ENCODE measurements at places on chromosomes 5 and 9.
A peak's percentile ranks its signal among the peaks of the same experiment; 100 is the strongest.

- no peak for DNase-seq
Observed at GRCh38 chr9:98940276-98940675, 3.4 kb upstream of the COL15A1 start.

DNA sequence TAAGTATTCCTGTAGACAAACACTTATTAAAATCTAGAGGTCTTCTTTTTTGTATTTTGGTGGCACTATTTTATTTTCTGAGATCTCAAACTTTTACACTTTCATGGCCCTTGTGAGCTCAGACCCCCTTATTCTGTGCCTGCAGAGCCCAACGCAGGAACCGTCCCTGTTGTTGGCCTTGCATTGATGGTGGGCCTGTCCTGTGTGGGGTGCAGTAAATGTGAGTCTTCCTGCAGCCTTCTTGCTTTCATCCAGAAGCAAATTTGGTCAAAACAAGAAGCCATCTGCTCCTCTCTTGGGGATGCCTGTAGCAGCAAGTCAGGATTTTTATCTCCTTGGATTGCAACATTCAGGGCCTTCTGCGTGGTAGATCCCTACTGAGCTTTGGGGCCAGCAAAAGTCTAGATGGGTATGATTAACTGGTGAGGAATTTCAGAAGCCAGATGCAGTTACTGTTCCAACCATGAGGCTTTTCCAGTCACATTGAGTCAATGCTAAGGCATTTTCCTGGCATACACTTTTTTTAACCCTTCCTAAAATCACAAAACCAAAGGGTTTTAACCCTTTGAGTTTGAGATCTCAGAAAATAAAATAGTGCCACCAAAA, 31.7 kb downstream of the BASP1 start:
- no peak for DNase-seq

DNA sequence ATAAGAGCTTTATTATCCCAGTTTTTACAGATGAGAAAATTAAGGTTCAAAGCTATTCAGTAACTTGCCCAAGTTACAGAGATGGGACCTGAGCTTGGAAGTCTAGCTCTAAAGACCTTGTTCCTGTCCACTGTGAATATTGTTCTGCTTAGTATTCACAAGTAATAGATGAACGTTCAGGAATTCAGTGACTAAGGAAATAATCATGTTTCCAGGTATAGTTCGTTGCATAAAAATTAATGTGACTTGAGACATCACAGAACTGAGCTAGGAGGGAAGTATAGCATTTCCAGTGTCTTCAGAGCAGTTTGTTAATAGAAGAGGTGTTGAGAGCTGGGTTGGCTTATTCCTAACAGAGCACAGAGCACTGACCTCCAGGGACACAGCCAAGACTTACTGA, 136.1 kb downstream of the FGF1 start:
- no peak for DNase-seq

DNA sequence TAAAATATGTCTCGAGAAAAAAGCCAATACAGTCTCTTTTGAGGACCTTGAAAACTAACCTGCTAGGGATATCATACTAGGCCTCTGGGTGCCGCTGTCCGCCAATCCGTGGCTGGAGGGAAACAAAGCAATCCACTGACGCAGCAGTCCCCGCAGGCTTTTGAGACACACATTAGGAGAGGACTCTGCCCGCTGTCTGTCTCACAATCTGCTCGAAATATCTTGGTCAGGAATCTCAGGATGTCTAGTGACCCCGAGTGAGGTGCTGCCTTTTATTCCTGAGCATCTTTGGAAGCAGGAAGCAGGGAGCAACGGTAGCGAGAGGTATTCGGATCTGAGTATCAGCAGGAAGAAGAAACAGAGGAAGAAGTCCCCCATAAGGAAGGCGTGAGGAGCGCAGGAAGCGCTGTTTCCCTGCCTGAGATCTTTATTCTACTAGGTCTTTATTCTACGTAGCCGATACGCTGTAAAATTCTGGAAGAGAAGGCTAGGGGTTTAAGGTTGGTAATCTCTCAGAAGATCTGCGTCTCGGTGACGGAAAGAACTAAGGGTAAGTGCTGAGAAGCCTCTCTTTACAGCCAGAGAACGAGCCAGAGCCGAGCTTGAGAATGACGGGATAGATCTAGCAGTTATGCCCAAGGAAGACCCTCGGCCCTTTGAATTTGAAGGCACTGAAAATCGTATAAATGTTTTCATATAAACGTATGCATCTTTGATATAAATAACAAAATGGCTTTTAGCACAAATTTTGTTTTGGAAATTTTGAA, 4.0 kb upstream of the PCDHGA1 start:
- DNase-seq, result peak; percentile 47

GRCh38 chr9:2236850-2237249, 221.7 kb downstream of the SMARCA2 start:
- DNase-seq, result no peak

DNA sequence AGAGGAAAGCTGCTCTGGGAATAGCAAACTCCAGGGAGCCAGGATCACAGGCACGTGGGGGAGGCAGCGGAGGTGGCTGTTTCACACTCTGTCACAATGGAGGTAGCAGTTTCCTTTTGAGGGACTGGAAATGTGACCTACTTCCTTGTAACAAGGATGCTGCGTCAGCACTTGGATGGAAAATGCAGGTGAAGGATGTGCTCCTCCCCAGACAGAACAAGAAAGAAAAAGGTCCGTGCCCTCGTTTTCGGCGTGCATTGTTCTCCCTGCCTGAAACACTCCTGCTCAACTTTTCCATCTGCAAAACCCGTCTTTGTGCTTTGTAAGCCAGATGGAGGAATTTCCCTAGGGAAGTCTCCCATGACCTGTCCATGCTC, 55.1 kb upstream of the SH3PXD2B start:
- DNase-seq, result no peak

- DNase-seq, result no peak
Observed at GRCh38 chr5:173625261-173625660, 8.8 kb upstream of the BOD1 start.

GRCh38 chr5:133041910-133042309, 9.9 kb upstream of the HSPA4 start:
- no peak for DNase-seq

GRCh38 chr9:31736581-31737179, 647.8 kb upstream of the ACO1 start:
- DNase-seq, result no peak

- DNase-seq, result no peak
Observed at GRCh38 chr5:35765921-35766320, 90.8 kb upstream of the IL7R start.

GRCh38 chr5:122352331-122352730, 40.3 kb downstream of the SNCAIP start:
- DNase-seq, result no peak

GRCh38 chr5:82352146-82352791, 74.1 kb upstream of the RPS23 start:
- DNase-seq, result no peak

DNA sequence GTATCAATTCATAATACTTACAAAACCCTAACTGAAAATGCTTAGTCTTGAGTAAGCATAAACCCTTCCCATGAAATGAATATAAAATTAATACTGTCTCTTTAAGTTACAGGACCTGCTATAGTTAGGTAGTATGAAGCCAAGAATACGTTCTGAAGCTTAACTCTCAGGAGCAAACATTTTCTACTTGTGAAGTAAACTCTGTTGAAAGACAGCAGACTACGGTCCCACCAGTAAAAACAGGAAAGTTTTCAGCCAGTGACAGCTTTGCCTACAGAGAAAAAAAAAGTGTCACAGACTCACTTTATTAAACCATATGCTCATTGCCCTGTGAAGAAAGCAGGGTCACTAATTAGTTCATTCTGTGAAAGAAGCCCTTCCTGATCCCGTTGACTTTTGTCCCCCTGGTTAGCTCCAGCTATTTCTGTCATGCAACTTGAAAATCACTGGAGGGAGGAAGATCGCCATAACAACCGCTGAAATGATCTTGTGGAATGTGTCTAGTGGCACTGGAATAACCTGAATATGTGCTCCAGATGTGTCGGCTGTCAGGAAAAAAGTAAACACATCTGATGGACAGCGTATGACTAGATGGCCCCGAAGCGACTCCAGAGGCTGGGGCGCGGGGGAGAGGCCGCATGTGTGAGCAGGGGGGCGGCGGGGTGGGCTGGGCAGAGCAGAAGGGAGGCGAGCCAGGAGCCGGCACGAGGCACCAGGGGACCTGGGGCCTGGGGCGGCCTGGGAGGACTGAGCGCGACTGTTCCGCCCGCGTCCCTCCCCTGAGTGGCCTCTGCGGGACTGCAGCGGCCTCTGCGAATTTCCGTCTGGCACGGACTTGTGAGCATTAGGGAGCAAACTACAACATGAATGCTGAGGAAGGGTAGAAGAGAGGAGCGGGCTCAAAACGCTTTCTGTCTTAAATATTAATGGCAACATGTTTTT, 41.9 kb downstream of the BNC2 start:
- DNase-seq, result no peak

DNA sequence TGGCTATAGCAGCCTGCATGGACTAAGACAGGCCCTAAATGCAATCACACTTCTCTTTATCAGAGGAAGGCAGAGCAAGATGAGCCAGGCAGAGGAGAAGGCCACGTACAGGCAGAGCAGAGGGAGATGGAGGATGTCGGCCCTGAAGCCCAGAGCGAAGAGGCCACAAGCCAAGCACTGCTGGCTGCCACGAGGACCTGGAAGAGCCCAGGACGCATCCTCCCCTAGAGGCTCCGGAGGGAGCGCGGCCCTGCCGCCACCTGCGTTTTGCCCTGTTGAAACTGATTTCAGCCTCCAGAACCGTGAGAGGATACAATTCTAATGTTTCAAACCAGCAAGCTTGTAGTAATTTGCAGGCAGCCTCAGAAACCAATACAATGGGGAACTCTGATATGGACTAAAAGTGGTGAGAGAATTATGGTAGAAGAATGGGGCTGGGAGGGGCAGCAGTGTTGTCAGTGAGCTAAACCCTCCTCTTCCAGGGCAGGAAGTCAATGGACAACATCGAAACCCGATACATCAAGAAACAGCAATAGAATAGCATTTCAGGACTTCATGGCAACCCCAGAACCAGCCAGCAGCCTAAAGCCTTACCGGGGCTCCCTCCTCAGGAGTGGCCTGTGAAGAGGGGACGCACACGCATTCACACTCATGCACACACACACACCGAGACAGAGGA, 32.6 kb downstream of the ADAMTS2 start:
- no peak for DNase-seq

GRCh38 chr5:132813599-132814502, 749 bp downstream of the SOWAHA start:
- peak; percentile 30 for DNase-seq

DNA sequence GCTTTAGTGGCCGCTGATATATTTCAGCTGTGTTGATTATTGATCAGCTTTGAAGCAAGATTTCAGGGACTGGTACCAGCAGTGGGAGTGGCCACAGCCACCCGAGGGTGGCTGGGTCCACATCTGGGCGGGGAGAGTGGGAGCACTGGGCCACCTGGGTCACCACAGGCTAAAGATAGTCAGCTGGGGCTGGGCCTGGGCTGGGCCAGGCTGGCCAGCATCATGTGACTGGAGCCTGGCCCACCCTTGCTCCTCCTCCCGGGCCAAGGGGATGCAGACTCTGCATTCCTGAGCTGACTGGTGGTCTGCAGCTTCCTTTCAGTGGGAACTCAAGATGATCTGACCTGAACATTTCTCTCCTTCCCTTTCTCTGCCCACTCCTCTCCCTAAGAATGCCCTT, 27.1 kb downstream of the LARP1 start:
- no peak for DNase-seq

DNA sequence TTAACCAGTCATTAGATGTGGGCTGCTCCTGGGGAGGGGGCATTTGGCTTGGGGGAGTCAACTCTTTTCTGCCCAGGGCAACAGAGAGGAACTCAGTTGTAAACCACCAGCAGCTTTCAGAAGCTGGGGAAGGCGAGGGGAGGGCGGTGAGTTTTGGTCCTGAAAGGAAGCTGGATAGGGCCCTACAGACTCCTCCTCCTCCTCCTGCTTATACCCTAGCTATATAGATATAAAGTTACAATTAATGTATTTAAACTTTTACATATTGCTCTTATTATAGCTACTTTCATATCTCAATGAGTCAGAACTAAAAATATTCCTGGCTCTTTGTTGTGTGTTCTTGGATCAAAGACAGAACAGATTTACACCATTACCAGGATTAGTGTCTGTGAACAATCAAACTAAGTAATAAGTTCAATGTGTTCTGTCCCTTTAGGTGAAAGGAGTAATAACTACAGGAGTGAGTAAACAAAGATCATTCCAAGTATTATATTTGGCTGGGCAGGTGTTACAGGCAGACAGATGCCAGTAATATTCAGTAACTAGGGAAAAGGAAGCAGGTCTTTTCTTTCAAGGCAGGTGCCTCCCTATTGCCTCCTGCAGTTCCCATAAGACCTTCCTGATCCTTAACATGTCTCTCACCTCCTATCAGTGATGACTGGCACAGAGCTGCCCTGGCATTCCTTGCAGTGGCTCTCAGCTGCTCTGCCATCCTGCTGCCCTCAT, 20.5 kb upstream of the VPS13A start:
- DNase-seq, result no peak

DNA sequence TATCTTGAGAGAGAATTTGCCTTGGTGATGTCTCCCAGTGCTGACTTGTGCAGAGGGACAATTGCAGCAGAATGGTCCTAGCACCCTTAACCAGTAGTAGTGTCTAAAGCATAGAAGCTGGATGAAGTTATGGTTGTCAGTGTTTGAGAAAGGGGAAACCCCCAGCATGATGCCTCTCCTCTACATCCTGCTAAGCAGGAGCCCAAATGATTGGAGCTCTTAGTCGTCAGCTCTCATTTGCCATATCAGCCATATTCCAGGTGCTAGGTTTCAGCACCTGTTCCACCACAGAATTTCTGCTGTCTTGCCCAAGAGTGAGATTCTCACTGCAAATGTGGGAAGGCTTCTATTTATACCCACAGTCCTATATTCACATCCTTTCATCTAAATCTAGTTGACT, 43.7 kb upstream of the RFX3 start:
- no peak for DNase-seq

DNA sequence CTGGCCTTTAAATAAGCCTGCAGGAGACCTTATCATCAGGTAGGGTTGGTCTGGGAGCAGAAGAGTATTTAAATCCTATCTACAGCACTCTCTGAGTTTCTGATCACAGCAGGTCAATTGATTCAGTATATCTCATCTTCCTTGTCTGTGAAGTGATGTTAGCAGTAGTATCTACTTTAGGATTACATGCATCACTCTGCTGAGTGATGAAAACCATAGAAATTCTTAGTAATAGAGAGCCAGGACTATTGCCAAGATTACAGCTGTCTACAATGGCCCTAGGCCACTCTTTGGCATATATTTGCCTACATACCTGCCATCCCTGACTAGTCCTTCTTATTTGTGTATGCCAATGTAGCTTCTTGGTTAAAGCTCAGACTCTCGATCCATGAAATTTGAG, 183.8 kb downstream of the ASTN2 start:
- no peak for DNase-seq

DNA sequence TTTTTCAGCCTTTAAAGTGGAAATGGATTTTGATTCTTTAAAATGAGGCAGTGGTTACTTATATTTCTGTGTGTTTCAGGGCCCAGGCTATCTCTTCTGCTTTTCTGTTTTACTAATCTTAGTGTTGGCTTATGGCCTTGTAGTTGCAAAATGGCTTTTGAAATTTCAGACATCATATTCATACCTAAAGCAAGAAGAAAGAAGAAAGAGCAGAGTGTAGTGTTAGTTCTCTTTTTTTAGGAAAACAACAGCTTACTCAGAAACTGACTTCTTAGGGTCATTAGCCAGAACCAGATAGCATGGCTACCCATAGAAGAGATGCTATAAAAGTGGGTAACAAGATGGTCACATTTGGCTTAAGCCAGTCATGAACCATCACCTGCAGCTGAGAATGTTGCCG, 20.9 kb downstream of the ZBED3 start:
- DNase-seq, result no peak

- no peak for DNase-seq
Observed at GRCh38 chr9:7209016-7209715, 451.4 kb downstream of the KDM4C start.
